Prostate gland (tissue), 2 donors: ENCODE measurements at places on chromosomes 16 and 17. TPM values are rescaled to one million over a fixed set of nuclear protein-coding genes. Genes with fewer than 3 reads are reported as not detected.

- no peaks in the 10 kb centered on the region for H3K4me1 ChIP-seq
- no peak for DNase-seq
- no peaks in the 10 kb centered on the region for H3K27me3 ChIP-seq
- H3K4me3 ChIP-seq: no peak overlapping the region
- no peaks in the 10 kb centered on the region for H3K36me3 ChIP-seq
- H3K27ac ChIP-seq: no peak overlapping the region
These were observed 9.3 kb upstream of the ZC3H18 start for GRCh38 chr16:88560714-88561484.

Gene CSH1
- not detected for total RNA-seq

Gene CHST4
- total RNA-seq: 0.18 TPM

- no peak overlapping the region for H3K4me3 ChIP-seq
- H3K27me3 ChIP-seq: no peaks in the 10 kb centered on the region
- peaks cover 9% of the 10 kb centered on the region for H3K4me1 ChIP-seq
- H3K36me3 ChIP-seq: no peaks in the 10 kb centered on the region
- H3K27ac ChIP-seq: no peak overlapping the region
- DNase-seq: peak; percentile 13
These were observed 88.4 kb downstream of the PLXDC1 start for GRCh38 chr17:39062846-39063680.

Gene ABCA9
- total RNA-seq: 0.41 TPM

GRCh38 chr17:28896884-28897768, at the start of gene FLOT2:
FLOT2 (minus strand) TSS chr17:28897733; CDS start chr17:28897574, 159 bp downstream.
- peak within 1 kb of the TSS; percentile 97 for H3K27ac ChIP-seq
- H3K4me3 ChIP-seq: peak within 1 kb of the TSS; percentile 95
- no peaks in the 10 kb centered on the region for H3K36me3 ChIP-seq
- H3K27me3 ChIP-seq: no peaks in the 10 kb centered on the region
- peaks cover 20% of the 10 kb centered on the region for H3K4me1 ChIP-seq

Gene FLYWCH2
- 150 TPM for total RNA-seq

Gene NOL3
- 60.8 TPM for total RNA-seq

Gene ZNF597
- 2.1 TPM for total RNA-seq

Gene TM4SF5
- not detected for total RNA-seq

Gene TMEM235
- total RNA-seq: not detected

- no peak for DNase-seq
- H3K4me3 ChIP-seq: no peak overlapping the region
- H3K4me1 ChIP-seq: no peaks in the 10 kb centered on the region
- H3K36me3 ChIP-seq: no peaks in the 10 kb centered on the region
- H3K27me3 ChIP-seq: no peaks in the 10 kb centered on the region
- H3K27ac ChIP-seq: no peak overlapping the region
These were observed 479.1 kb upstream of the RBFOX1 start for GRCh38 chr16:6853565-6853964.

GRCh38 chr16:81385031-81385756, 59.4 kb upstream of the CMIP start:
- no peak for DNase-seq
- no peaks in the 10 kb centered on the region for H3K36me3 ChIP-seq
- H3K4me1 ChIP-seq: no peaks in the 10 kb centered on the region
- no peak overlapping the region for H3K27ac ChIP-seq
- no peak overlapping the region for H3K4me3 ChIP-seq
- H3K27me3 ChIP-seq: no peaks in the 10 kb centered on the region

- H3K27ac ChIP-seq: peak overlapping the region; percentile 25
- H3K27me3 ChIP-seq: no peaks in the 10 kb centered on the region
- H3K36me3 ChIP-seq: no peaks in the 10 kb centered on the region
- peaks cover 4% of the 10 kb centered on the region for H3K4me1 ChIP-seq
- no peak overlapping the region for H3K4me3 ChIP-seq
These were observed 41.7 kb downstream of the TIMM22 start for GRCh38 chr17:1038459-1039122.

GRCh38 chr17:48314716-48315115, 115.3 kb downstream of the SKAP1 start:
- no peaks in the 10 kb centered on the region for H3K4me1 ChIP-seq
- no peaks in the 10 kb centered on the region for H3K36me3 ChIP-seq
- no peak overlapping the region for H3K27ac ChIP-seq
- H3K27me3 ChIP-seq: peaks cover 2% of the 10 kb centered on the region
- no peak overlapping the region for H3K4me3 ChIP-seq

DNA sequence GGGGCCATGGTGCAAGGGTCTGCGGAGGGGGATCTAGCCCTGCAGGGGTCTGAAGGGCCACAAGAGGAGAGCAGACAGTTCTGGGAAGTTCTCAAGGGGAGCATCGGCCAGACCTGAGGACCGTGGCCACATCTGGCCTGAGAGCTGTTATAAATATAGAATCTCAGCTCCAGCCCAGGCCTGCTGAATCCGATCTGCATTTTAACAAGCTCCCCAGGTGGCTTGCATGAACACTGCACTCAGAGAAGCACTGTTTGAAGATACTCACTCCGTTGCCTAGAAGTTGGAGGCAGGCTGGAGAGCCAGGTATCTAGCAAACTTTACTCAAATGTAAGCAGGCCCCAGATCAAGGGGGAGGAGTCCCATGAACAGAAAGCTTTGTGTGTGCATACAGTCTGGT, 61.3 kb downstream of the NKD1 start:
- no peaks in the 10 kb centered on the region for H3K36me3 ChIP-seq
- H3K27ac ChIP-seq: peak overlapping the region; percentile 52
- H3K4me1 ChIP-seq: peaks cover 4% of the 10 kb centered on the region

- no peak for DNase-seq
- H3K27ac ChIP-seq: no peak overlapping the region
- H3K27me3 ChIP-seq: no peaks in the 10 kb centered on the region
- H3K4me1 ChIP-seq: no peaks in the 10 kb centered on the region
- H3K36me3 ChIP-seq: no peaks in the 10 kb centered on the region
- H3K4me3 ChIP-seq: no peak overlapping the region
These were observed 6.1 kb downstream of the NOD2 start for GRCh38 chr16:50699326-50700159.
